ENCODE measurements at places on chromosomes 2 and 18. TPM values are rescaled to one million over a fixed set of nuclear protein-coding genes. Genes with fewer than 3 reads are reported as not detected.

GRCh38 chr2:186540941-186541340, 48.9 kb upstream of the ITGAV start:
- DNase-seq = no peak

DNA sequence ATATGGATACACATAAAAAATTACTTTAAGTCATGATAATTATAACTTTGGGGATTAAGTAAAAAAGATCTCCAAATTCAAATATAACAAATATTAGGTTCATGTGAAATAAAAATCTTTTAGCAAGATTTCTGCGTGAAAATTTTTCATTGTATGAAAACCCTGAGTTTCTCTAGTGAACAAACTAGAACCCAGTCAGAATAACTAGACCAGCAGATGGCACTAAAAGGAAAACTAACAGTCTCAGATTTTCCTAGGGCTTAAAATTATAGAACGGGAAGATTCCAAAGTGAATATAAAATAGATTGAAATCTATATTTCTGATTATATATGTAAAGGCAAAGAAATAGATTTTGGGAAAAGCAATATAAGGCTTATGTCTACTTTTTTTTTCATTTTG, 43.3 kb downstream of the TMEM200C start:
- DNase-seq = no peak

- DNase-seq = no peak
These were observed 139.4 kb upstream of the HDAC4 start for GRCh38 chr2:239540174-239540573.

DNA sequence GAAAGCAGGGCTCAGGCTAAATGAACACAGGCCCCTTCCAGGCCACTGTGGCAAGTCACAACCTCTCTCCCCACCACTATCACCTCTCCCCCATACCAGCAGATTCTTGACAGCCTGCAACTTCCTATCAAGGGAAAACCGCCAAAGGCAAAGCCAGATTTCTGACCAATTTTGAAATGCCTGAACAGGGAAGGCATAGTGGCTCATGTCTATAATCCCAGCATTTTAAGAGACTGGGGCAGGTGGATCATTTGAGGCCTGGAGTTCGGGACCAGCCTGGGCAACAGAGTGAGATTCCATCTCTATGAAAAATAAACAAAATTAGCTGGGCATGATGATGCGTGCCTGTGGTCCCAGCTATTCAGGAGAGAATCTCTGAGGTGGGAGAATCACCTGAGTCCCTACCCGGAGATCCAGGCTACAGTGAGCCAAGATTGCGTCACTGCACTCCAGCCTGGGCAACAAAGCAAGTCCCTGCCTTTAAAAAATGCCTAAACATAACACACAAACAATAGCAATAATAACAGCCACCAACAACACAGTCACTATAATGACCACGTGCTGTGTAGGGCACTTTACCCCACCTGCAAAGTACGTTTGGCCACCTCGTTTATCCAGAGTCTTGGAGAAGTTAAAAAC, 75.5 kb upstream of the GLI2 start:
- DNase-seq = no peak

GRCh38 chr2:42089340-42089925, 41.6 kb downstream of the PKDCC start:
- DNase-seq = peak; percentile 74

DNA sequence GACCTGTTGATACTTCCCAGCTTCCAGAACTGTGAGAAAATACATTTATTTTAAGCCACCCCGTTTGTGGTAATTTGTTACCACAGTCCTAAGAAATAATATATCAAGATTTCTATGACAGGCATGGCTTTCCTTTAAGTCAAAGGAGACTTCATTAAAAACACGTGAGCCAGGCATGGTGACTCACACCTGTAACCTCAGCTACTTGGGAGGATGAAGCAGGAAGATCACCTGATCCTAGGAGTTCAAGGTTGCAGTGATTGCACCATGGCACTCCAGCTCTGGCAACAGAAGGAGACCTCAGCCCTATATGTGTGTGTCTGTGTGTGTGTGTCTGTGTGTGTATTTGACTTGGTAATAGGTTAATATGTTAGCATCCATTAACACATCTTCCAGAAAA, 69.8 kb upstream of the SCN7A start:
- no peak for DNase-seq

GRCh38 chr2:153386481-153386897, 92.1 kb downstream of the RPRM start:
- DNase-seq = no peak

- peak; percentile 87 for DNase-seq
These were observed 100.2 kb downstream of the AGAP1 start for GRCh38 chr2:235594041-235594440.

GRCh38 chr2:30161929-30162706, 15.3 kb downstream of the YPEL5 start:
- no peak for DNase-seq

- no peak for DNase-seq
These were observed 235.0 kb downstream of the MBD5 start for GRCh38 chr2:148255929-148256328.

- DNase-seq = no peak
These were observed 17.9 kb downstream of the MGAT5 start for GRCh38 chr2:134271758-134272157.

- peak; percentile 26 for DNase-seq
These were observed 858 bp downstream of the POLR1B start for GRCh38 chr2:112542984-112543661.

DNA sequence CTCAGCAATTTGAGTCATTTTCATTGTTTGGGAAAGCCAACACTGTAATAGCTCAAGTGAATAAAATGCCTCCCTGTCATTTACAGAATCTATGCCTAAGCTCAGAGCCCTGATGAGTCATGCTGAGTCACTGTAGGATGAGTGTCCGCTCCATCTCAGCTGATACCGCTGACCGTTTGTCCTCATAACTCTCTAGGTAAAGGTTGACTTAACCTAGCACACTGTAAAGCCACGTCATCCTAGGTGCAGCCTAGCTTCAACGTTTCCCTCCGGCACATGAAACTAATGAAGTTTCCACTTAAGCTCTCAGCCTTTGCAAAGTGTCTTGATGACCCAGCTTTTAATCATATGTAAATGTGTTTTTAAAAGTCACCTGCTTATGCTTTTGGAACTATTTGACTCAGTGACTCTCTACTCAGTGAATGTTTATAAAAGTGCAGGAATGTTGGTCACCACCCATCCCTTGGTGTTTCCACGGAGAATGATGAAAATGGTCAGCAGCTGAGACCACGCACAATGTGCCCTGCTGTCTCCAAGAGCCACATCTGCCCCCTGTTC, 154.0 kb downstream of the PMAIP1 start:
- peak; percentile 88 for DNase-seq

- no peak for DNase-seq
These were observed 183.7 kb downstream of the IRS1 start for GRCh38 chr2:226615891-226616290.

- DNase-seq = no peak
These were observed 99.4 kb downstream of the ZNF516 start for GRCh38 chr18:76395609-76396008.

DNA sequence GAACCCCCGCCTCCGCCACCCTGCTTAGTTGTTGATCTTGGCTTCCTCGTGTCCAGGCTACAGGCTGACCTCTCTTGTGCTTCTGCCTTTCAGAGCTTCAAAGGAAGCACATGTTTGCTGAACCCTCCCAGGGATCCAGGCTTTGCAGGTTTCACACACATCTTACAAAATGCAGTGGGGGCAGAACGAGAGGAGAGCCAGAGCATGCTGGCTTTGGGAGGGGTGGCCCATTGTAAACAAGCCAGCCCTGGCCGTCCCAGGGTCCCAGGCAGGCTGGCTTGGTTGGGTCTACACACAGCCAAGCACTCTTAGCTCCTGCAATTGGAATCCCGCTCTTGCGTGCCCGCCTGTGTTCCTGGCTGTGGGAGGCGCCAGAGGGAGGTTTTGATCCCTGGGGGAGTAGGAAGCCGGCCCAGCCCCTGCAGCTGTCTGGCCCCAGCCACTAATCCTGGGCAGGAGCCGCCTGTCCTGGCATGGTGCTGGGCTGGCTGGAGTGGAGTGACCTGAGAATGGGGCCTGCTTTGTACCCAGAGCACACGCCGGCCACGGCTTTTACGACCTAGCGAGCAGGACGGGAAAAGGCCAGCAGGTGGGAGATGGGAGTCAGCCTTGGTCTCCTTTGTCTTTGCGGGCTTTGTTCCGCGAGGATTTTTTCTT, 53.9 kb downstream of the SH3BP4 start:
- peak; percentile 72 for DNase-seq

DNA sequence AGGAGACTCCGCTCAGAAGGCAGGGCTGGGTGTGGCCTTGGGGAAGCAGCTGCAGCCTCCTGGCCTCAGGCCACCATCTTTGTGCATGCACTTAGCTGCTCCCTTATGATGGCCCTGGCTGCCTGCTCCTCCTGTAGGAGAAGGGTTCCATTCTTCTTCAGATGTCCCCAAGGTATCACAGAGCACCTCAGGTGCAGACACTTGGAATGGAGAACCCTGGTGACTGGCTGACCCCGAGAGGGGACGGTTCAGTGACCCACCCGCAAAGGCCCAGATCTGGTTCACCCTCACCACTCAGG, 9.6 kb downstream of the GPAT2 start:
- DNase-seq = no peak

DNA sequence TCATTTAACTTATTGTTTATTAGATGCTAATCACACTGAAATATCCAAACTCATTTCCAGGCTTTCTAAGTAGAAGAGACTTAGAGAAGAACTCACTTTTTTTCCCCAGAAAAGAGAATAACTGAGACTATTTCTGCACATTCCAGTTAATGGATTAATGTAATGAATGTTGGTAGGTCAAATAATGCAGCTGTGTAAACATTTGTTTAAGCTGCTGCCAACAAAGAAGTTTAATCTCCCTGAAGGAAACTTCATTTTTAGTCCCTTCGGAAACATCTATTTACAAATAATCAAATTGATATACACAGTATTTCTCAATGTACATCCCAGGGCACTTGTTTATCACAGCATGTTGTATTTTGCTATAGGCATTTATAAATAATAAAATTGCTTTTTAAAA, 126.9 kb downstream of the KCNS3 start:
- no peak for DNase-seq

DNA sequence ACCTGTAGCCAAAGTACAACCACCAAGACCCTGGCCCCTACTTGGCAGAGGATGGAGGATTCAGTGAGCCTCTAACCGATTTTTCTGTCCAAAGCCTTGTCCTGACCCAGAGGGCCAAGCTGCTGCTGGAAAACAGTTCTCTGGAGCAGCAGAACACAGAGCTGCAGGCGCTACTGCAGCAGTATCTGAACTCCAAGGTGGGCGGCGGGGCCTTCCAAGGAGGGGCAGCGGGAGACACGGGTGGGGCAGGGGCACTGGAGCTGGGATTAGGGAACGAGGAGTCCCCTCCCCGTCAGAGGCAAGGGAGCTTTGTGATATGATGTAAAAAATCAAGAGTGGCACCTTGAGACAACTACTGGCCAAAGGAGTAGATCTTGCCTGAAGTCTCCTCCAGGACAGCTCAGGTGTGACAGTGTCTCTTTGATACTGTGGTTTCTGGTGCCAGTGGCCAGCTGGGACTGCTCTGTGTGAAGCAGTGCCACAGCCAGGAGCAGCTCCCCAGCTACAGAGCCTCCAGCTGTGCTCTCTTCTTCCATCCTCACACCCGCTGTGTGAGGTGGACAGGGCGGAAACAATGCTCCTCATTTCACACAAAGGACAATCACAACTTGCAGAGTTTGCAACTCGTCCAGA, 22.8 kb downstream of the OTOF start:
- no peak for DNase-seq

DNA sequence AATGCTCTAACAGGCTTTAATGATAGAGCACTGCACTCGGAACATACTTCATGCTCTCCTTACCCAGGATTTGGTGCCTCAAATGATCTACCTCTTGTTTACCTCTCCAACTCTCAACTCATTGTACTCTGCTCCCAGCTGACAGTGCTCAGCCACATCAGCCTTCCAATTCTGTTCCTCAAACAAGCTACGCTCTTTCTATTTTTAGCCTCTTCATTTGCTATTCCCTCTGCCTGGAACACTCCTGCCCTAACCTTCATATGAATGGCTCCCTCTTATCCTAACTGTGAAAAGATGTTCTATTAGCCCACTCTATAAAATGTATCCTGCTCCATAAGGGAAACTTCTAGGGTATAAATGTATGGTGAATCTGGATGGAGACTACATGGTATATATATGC, 42.5 kb downstream of the PIGN start:
- no peak for DNase-seq

DNA sequence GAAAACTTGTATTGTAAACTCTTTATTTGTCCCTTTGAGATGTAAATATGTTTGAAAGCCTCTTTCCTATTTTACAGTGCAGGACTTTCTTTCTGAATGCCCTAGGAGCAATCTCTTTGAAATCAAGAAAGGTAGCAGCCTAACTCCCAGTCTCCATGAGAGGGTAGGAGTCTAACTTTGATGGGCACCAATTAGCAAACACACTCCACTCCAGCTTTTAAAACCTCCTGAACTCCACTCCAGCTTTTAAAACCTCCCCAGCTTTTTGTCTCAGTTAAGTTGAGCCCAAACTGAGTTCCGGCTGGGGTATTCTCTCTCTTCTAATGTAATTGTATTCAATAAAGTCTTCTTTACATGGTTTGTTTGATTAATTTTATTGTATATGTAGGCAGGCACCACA, 493.7 kb upstream of the CDH7 start:
- DNase-seq = no peak

DNA sequence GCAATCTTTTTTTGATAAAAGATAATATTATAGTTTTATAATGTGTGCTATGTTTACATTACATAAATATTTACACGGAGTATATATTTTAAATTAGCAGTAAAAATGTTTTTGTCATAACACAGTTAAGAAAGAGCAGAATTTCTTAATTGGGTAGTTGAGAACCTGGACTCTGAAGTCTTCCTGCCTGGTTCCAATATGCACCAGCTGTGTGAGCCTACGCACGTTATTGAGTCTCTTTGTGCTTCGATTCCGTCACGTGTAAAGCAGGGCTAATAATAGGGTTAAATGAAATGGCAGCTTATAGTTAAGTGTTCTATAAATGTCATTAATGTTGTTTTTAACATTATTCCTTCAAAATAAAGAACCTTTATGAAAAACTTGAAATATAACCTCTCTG, 1.2 kb upstream of the CCDC88A start:
- no peak for DNase-seq

- DNase-seq = no peak
These were observed 8.1 kb upstream of the RAB17 start for GRCh38 chr2:237598468-237599208.

- no peak for DNase-seq
These were observed 100.7 kb upstream of the ID2 start for GRCh38 chr2:8581234-8581561.

GRCh38 chr2:23418461-23418911, 33.5 kb downstream of the KLHL29 start:
- no peak for DNase-seq

GRCh38 chr18:2714140-2714539, 58.6 kb downstream of the SMCHD1 start:
- DNase-seq = peak; percentile 5

VWA3B gene
- not detected for total RNA-seq

ZDBF2 gene
- total RNA-seq = 7.8 TPM

IL1F10 gene
- not detected for total RNA-seq

MCM6 gene
- total RNA-seq = 11.1 TPM

CREG2 gene
- total RNA-seq = not detected

GNAL gene
- under 0.01 TPM for total RNA-seq

GKN1 gene
- not detected for total RNA-seq

CYRIA gene
- 26.4 TPM for total RNA-seq

PIGN gene
- 29.6 TPM for total RNA-seq

MLPH gene
- total RNA-seq = 0.20 TPM

Measured in lung microvascular endothelial cell (primary cell).